Lung microvascular endothelial cell (primary cell): ENCODE measurements at places on chromosomes 6 and 20. TPM values are rescaled to one million over a fixed set of nuclear protein-coding genes. Genes with fewer than 3 reads are reported as not detected.

GRCh38 chr20:38932457-38933120 lies 6.4 kb downstream of the FAM83D start:
- DNase-seq: peak; percentile 16

DNA sequence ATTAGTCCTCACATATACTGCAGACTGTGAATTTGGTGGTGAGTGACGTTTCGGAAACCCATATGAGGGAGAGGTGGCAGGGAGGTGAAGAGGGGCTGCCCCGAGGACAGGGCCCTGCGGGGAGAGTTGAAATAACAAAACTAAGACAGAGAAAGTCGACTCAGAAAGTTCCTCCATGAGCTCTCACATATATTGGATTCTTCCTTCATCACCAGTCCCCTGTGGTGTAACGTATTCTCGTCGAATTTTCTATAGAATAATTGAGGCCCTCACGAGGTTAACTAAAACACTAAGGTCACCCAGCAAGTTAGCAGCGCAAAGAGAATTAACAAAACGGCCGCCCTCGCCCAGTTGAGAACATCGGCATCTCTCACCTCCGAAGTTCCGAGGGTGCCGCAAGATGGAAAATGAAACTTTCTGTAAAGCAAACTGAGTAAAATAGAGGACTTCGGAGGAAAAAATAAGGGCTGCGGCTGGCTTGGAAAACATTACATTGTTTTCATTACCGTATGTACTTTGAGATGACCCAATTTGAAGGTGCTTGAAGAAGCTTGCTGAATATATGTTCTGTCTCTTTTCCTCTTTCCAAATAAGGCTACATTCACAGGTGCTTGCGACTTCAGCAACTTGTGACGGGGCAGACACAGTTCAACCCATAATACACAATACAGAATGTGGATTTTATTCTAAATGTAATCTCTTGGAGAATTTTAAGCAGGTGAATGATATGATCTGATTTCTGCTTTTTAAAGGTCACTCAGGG lies 490.9 kb upstream of the JARID2 start:
- DNase-seq: no peak

The MLN gene
- total RNA-seq: not detected in 2 replicates

DNA sequence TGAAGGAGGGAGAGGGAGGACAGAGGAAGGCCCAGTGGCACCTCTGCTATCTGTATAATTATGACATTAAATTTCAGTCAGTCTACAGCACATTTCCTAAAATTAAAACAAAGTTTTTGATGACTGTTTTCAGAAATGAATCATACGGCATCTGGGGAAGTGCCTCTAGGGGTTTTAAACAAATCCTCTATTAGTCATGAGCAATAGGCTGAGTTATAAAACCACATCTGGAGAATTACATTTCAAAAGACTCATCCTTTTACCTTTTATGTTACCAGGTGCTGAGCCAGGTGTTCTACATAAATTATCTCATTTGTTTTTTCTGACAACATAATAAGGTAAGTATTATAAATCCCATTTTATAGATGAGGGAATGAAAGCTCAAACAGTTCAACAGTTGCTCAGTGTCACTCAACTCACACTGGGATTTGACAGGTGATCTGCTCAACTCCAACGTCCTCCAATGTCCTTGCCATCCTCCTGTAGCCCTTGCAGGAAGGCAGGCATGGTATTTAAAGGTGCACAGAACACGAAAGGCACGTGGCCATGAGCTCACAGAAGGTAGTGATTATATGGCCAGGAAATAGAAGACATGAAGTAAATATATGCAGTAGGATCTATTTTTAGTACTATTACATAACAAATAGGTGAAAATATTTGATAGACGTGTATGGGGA lies 184.2 kb upstream of the MAN1A1 start:
- no peak for DNase-seq

GRCh38 chr20:62824476-62825332 lies 7.9 kb downstream of the COL9A3 start:
- peak; percentile 54 for DNase-seq

DNA sequence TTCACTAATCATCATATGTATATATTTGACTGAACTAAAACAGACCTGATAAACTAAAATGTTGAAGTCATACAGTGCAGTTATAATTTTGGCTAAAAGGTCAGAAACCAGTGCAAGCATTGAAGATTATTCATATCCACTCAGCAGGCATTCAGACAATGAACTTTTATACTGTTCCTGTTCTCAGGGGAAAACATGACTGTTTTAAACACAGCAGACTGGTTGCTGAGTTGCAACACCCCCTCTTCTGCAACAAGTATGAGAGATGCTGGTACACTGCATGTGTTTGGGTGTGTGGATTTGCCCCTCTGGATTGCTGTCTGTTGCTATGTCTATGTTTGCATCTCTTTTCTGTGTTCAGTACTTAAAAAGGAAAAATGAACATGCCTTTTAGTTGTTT lies 206.8 kb downstream of the EYA4 start:
- no peak for DNase-seq

- no peak for DNase-seq
Measured at GRCh38 chr6:80134065-80134464, 27.6 kb downstream of the BCKDHB start.

- DNase-seq: no peak
Measured at GRCh38 chr20:19808498-19808897, 50.4 kb downstream of the RIN2 start.

DNA sequence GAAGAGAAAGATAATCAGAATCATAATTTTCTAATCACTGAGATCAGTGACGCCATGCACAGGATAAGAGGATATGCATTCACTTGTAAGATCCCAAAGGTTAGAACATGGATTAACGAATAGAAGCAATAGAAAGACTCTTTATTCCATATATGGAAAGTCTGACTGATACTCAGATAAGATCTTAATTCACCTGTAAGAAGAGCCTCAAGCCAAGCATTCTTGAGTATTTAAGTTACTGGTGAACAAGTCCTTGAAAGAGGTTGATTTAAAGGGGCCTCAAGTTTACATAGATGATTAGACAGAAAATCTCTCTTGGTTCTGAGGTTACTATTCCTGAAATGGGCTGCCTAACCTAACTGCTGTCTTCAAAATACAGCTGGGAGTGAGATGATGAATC lies 53.8 kb upstream of the MTRF1L start:
- no peak for DNase-seq

The CTAGE9 gene
- total RNA-seq: not detected in 2 replicates

- DNase-seq: no peak
Measured at GRCh38 chr6:144893680-144894151, 608.6 kb downstream of the UTRN start.

- peak; percentile 14 for DNase-seq
Measured at GRCh38 chr6:41093729-41094128, 21.0 kb downstream of the NFYA start.

- no peak for DNase-seq
Measured at GRCh38 chr6:132456700-132457143, 55.4 kb upstream of the MOXD1 start.

The CENPQ gene
- 2.0 TPM in 2 replicates for total RNA-seq

The SYNCRIP gene
- total RNA-seq: 40.5 and 43.5 TPM in 2 replicates

The TGM2 gene
- total RNA-seq: 273 and 343 TPM in 2 replicates

DNA sequence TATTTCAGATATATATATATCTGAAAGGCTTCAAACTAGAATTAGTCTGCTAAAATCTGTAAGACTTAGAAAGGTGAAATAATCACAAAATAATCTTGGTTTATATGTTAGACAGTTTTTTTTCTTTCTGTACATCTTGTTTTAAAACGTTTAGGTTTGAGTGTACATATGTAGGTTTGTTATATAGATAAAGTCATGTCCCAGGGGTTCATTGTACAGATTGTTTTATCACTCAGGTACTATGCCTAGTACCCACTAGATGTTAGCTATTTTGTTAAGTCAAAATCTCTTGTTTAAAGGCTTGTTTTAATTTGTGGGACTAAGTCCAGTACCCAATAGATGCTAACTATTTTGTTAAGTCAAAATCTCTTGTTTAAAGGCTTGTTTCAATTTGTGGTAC lies 1339.0 kb upstream of the CITED2 start:
- DNase-seq: no peak

DNA sequence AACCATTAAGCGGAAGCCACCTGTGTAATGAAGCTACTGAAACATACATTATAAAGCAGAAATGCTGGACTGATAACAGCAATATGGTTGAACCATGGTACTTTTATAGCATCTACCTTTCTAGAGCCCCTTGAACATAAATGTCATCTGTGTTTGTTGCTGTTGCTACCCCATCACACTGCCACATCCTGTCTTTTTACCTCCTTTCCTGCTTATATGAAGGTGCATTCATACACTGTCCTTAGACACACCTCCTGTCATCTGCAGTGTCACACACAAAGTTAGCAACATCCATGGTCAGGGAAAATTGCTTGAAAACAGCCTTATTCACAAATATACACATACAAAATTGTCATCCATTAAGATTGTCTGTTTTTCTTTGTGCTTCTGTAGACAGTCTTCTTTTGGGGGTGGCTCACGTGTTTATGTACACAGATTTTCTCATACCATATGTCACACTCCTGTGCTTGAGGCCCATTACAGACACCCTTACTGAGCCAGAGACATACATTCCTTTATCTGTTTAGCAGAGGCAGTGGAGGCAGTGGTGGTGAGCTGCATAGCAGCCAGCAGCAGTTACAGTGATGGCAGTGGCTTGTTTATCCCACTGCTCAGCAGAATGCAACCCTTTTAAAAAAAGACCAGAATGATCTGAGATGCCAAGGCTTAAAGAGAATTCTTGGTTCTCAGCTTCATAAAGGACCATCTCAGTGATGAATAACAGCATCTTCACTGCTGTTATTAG lies 25.9 kb downstream of the C6orf62 start:
- DNase-seq: no peak

DNA sequence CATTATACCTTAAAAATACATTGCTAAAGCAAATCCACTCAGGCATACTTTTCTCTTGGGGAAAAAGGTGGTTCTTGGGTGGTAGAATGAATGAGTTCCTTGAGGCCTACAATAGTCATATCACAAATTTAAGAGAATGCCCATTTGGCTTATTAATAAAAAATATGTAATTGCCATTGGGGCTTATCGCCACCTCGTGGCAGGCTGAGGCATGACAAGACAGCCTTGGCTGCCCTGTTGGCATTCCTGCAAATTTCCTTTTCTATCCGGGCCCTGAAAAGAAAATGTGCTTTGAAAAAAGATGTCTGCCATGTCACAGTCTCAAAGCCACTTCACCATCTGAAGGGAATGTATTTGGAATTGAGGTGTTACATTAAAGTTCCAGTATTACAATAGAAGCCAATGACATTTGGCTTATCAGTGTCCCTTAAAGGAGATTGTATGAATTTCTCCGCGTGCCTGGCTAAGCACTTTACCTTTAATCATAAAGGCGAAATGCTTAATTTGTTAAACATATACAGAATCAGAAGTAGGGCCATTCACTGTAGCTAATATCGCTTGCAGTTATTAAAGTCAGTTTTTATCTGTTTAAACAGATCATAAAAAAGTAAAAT lies 188.3 kb upstream of the ZFP64 start:
- DNase-seq: peak; percentile 59

DNA sequence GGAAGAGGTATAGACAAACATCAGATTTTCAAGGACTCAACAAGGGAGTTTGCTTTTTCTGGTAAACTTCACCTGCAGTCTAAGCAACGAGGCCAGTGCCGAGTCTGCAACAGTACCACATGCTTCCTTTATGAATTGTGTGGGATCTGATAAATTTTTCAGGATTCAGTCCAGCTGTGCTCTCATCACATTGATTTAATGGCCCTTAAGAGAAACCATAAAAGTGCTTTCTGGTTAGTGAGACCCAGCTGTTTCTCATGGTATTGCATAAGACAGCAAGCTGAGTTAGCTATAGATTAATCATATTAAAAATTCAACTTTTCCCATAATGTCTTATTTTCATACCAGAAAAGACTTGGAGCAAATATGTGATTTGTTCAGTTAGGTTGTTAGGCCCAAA lies 291.4 kb downstream of the CENPW start:
- DNase-seq: no peak

The CYP21A2 gene
- not detected in 2 replicates for total RNA-seq

DNA sequence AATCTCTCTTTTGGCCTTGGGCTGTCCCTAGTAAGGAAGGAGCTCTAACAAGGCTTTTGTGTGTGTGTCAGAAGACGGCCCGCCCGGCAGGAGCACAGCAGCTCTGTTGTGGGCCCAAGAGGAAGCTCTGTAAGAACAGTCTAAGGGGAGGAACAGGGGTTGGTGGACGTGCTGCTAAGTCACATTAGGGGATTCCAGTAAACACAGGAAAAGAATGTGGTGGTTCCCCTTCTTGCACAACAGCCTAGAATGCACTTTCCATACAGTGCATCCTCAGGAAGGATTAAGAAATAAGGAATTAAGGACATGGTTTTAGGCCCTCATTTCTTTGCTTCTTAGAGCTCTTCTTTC lies 114.5 kb downstream of the RNF144B start:
- DNase-seq: peak; percentile 65

DNA sequence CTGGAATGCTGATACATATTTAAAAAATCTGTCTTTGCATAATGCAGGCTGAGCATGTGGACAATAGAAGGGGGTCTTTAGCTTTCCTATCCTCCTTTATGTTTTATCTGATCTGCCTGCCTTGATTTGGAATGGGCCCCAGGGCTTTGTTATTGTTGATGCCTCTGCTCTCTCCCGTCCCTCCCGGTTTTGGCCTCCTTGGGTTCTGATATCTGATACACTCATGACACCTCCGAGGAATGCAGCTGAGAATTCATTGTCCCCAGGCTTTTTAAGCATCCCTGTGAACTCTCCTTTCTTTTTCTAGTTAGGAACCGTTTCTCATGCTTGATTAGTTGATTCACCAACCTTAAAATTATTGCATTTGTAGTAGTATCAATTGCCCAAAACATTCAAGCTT lies 185.5 kb upstream of the RALGAPA2 start:
- no peak for DNase-seq
